Stimulated activated CD4-positive, alpha-beta T cell treated with anti-CD3 and anti-CD28 coated beads, Interleukin-12 subunit alpha, Interleukin-12 subunit beta, amount 100 ng/mL, for 4 hours (primary cell): ENCODE measurements at places on chromosomes 11 and 22.

DNA sequence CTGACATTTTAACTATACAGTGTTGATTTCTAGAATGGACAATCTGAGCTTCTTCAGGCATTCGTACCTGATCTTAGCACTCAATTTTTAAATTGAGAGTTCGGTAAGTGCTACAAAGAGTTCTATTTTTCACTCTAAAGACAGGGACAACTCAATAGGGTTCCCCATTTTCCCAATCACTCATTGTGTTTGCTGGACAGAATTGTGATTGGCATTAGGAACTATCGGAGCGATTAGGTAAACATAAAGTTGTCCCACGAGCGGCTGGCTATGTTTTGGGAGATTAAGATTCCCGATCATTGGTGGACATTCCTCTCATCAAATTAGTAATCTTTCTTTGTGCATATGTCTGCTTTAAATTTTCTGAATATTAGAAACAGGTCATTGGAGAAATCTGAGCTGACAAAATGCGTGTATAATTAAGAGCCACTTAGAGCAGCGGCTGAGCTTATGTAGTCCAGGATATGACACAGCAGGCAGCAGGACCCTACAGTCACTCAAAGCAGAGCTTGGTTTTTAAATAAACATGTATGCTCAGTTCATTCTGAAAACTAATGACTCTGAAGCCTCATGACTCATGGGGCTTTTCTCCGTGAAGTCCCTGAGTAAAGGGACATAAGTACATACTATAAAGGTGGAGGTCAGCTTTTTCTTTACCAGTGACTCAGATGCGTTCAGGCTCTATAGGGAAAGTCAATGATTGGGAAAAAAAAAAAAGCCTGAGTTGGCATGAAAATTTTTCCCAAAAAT is 109.4 kb downstream of the GRIA4 start:
- DNase-seq: no peak

DNA sequence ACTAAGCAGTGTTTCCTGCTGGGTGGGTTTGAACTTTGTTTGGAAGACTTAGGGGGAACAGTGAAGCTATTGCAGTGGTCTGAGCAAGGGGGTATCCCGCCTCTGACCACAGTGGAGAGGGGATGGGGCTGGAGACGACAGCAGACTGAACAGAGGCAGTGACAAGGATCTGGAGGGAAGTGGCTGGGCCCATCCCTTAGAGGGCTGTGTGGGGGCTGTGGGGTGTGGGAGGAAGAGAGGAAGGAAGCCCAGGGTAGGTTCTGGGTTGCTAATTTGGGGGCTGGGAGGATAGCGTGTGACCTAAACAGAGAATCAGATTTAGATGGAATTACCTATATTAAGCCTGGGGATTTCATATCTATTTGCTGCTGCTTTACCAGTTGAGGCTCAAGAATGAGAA is 70.7 kb downstream of the BMAL1 start:
- DNase-seq: no peak

DNA sequence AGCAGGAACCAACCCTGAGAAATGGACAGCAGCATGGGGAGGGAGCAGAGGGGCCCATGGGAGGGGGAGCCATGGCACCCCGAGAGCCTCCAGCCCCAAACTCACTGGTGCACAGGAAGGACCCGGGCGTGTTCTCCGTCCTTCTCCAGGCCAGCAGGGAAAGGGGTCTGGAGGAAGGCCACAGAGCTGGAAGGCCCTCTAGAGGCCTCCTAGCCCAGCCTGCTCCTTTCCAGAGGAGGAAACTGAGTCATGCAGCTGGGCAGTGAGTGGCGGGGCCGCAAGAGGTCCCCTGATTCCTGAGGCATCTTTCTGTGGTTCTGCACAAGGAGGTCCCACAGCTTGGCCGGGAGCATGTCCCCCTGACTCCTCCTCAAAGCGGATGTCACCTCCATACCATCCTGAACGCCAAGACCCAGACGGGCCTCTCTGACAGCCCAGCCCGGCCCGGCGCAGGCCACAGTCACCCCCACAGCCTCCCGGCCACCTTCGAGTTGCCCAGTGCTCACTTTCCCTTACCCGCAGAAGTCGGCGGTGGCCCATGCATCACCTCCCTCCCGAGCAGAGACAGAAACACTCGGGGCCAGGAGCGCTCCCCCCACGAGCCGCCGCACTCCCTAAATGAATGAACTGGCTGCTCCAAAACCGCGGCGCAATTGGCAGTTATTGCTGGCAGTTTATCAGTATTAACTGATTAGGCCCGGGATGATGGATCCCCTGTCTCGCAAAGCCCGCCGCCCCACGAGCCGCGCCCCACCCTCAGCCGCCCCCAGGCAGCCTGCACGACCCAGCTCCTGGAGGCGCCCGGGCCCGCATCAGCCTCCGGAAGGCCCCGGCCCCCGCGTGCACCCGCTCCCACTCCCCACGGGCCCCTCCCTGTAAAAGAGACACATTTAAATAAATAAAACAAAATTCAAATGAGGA is 272.5 kb downstream of the BUD13 start:
- DNase-seq: no peak

DNA sequence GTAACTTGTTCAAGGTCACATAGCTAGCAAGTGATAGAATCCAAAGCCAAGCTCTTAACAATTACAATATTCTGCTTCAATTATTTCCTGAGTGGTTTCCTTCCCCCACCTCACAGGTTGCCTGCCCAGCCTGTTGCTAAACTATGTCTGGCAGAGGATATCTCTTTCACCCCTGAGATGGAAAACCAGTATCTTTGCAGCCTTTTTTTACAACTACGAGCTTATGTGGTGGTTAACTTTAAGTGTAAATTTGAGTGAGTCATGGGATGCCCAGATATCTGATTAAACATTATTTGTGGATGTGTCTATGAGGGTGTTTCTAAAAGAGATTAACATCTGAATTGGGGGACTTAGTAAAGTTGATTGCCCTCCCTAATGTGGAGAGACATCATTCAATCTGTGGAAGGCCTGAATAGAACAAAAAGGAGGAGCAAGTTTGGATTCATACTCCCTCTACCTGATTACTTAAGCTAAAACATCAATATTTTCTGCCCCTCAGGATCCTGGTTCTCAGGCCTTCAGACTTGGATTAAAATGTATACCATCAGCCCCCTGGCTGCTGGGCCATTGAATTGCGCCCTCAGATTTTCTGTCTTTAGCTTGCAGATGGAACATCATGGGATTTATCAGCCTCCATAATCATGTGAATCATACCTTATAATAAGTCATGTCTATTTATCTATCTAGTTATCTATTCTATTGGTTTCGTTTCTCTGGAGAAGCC is 911.9 kb downstream of the METTL15 start:
- DNase-seq: no peak

- DNase-seq: no peak
These were observed 6.9 kb downstream of the PATZ1 start for GRCh38 chr22:31339148-31339832.

DNA sequence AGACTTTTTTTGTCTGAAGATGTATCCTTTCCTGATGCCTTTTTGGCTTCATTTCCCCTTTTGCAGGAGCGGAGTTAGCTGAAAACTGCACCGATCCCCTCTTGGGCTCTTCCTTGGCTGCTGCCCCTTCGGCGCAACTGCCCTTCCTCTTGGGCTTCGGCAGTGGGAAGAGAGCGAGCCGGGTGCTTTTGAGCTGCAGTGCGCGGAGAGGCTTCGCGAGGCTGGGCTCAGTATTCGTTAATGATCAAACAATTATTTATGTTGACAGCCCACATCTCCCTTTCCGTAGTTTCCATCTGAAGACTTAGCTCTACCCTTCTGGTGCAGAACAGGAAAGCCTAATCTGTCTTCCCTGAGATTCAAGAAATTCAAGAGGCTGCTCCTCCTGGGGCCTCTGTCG is 170.8 kb downstream of the CSNK2A3 start:
- no peak for DNase-seq
